ENCODE measurements at places on chromosomes 12 and 14.

GRCh38 chr14:79011091-79011919, 841.1 kb downstream of the NRXN3 start:
- DNase-seq, result no peak

GRCh38 chr14:76497550-76498462, 121.9 kb downstream of the ESRRB start:
- DNase-seq, result no peak

- DNase-seq, result no peak
Observed at GRCh38 chr12:66403746-66404145, 101.5 kb downstream of the HELB start.

DNA sequence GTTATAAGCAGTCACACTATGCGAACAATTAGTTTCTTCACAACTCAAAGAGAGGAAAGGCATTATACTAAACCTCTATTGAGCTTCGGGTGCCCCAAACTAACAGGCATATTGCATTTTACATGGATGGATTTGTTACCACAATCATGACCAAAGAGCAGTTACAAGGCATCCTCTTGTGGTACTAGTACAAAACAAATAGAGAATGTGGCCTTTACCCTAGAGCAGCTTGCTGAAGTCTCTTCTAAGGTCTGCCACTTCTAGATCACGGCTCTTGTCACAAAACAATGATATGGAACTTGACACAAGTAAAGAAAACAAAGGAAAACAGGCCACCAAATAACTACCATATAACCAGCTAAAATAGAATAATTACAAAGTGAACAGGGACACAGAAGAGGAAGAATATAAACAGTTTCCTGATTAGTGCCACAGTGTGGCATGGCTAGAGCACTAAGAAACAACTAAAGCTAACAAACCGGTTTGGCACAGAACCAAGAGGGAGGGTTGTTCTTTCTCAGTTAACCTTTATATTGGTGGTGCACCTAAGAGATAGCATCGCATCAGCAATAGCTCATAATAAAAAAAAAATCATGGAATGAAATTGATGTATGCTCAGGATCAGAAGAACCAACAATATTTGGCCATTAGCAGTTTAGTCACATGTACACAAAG, 209.7 kb upstream of the ATP2B1 start:
- no peak for DNase-seq

- no peak for DNase-seq
Observed at GRCh38 chr14:104561632-104562495, 17.7 kb upstream of the C14orf180 start.

- no peak for DNase-seq
Observed at GRCh38 chr12:3133405-3133783, 56.2 kb downstream of the TSPAN9 start.

GRCh38 chr12:73372856-73373255, 1100.7 kb downstream of the TRHDE start:
- DNase-seq, result no peak

DNA sequence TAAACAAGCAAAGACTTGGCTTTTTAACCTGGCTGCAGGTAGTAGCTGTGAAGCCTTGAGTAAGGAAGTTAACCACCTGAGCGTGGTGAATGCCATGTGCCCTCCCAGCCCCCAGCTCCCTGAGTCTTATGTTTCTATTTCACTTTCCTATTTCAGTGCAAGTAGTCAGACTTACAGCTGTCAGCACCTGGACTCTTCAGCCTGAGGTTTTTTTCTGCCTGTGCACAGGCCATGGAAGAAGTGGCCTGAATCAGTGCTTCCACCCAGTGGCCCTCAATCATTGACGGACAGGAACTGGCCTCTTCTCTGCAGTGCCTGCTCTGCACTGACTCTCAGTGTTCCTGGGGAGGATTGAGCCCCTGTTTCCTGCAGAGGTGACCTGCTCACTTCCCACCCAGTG, 796.4 kb downstream of the MED13L start:
- no peak for DNase-seq

- no peak for DNase-seq
Observed at GRCh38 chr14:60002819-60003492, 83.0 kb downstream of the LRRC9 start.

DNA sequence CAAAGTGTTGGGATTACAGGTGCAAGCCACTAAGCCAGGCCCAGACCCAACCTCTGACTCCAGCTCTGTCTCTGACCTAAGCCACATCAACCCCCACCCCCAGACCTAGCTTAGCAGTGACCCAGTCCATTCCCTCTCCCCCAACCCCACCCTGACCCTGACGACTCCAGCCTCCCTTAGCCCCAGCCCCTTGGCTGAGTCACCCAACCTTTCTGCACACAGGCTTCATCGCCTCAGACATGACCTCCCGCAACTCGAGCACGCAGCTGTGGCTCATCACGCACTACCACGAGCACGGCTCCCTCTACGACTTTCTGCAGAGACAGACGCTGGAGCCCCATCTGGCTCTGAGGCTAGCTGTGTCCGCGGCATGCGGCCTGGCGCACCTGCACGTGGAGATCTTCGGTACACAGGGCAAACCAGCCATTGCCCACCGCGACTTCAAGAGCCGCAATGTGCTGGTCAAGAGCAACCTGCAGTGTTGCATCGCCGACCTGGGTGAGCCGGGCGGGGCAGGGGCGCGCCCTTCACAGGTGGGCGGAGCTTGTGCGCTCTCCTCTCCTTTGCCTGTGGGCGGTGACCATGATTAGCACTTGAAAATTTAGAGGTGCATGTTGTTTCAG, 7.8 kb downstream of the ACVRL1 start:
- DNase-seq, result no peak

DNA sequence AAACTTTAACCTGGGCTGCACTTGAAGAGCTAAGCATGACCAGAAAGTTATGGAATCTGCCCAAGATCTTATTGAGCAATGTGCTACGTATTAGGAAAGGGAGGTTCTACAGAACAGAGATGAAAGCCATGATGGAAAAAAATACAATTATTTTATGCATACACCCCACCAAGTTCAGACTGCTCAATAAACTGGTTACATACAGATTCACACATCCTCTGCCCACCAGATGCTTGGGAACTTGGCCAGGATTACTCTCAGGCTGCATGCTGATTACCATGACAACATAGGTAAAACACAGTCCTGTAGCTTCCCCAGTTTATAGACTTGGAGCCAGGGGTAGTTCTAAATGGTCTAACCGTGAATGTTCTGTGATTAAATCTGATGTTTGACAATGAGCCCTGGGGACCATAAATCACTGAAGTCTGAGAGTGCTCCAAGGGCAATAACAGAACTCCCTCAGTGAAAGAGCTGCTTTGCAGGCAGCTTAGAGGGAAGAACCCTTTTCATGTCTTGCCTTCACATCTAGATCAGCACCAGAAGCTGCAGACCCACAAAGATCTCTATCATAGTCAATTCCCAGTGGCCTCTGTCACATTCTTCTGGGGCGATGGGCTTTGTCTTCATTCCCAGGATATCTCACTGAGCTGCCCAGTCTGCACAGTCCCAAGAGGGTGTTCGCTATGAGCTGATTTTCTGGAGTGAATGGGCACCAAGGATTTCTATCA, 232.2 kb downstream of the EMP1 start:
- no peak for DNase-seq

DNA sequence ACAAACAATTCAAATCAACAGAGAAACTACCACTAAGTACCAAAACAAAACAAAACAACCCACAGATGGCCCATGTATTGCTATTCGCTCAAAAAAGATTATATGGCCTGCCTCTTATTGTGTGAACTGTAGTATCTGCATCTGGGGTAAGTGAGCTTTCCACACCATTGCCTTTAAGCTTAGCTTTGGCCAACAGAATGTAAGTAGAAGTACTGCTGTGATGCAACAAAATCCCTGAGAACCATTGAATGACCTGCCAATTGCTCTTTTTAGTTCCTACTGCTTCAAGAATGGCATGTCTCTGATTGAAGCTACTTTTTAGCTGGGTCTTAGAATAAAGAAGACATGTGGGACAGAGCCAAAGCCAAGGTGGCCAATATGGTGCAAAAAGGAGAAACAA, 32.5 kb downstream of the PPFIA2 start:
- no peak for DNase-seq

- no peak for DNase-seq
Observed at GRCh38 chr14:39459795-39460478, 27.7 kb upstream of the FBXO33 start.

- no peak for DNase-seq
Observed at GRCh38 chr14:37143475-37143874, 28.9 kb downstream of the SLC25A21 start.

GRCh38 chr12:15152456-15152855, 68.8 kb downstream of the RERG start:
- peak; percentile 4 for DNase-seq

DNA sequence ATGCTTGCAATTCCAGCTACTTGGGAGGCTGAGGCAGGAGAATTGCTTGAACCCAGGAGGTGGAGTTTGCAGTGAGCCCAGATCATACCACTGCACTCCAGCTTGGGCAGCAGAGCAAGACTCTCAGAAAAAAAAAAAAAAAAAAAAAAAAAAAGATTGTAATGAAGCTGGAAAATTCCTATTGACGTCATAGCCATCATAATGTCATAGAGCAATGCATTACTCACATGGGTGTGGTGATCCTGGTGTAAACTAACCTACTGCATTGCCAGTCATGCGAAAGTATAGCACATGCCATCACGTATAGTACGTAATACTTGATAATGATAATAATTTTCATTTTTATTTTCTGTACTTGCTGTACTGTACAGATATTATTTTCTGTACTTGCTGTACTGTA, 42.7 kb upstream of the NID2 start:
- no peak for DNase-seq

GRCh38 chr14:53963320-53964227, 6.9 kb upstream of the BMP4 start:
- peak; percentile 27 for DNase-seq

DNA sequence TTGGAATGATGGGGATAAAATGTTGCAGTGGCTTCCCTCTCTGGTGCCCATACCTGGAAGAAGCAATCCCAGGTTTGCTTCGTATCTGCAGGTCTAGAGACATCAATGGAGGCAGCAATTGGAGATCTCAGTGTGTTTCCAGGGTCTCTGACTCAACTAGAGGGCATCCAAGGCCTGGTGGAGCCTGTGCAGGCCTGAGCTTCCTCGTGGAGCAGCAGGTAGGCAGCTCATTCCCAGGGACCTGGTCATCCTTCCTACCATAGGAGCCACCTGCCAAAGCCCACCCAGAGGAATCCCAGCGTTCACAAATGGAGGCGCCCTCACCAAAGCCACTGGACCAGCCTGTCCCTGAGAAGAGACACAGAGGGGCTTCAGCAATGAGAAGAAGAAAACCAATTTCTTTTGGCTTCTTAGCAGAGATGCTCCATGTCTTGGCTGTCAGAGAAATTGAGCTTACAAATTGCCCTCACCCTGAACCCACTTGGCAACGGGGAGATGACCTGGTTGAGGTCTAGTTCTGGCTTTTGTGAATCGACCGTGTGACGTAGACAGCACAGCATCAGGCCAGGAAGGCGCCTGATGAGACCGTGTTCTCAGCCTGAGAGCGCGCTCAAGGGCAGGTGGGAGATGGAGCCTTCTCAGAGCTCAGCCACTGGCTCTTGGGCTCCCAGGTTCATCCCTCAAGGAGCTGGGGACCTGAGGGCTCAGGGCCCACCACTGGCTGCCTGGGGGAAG, 283.6 kb downstream of the DPF3 start:
- no peak for DNase-seq

- DNase-seq, result no peak
Observed at GRCh38 chr14:75261820-75262219, 16.8 kb upstream of the FOS start.

- no peak for DNase-seq
Observed at GRCh38 chr12:6090803-6091202, 33.7 kb downstream of the VWF start.

DNA sequence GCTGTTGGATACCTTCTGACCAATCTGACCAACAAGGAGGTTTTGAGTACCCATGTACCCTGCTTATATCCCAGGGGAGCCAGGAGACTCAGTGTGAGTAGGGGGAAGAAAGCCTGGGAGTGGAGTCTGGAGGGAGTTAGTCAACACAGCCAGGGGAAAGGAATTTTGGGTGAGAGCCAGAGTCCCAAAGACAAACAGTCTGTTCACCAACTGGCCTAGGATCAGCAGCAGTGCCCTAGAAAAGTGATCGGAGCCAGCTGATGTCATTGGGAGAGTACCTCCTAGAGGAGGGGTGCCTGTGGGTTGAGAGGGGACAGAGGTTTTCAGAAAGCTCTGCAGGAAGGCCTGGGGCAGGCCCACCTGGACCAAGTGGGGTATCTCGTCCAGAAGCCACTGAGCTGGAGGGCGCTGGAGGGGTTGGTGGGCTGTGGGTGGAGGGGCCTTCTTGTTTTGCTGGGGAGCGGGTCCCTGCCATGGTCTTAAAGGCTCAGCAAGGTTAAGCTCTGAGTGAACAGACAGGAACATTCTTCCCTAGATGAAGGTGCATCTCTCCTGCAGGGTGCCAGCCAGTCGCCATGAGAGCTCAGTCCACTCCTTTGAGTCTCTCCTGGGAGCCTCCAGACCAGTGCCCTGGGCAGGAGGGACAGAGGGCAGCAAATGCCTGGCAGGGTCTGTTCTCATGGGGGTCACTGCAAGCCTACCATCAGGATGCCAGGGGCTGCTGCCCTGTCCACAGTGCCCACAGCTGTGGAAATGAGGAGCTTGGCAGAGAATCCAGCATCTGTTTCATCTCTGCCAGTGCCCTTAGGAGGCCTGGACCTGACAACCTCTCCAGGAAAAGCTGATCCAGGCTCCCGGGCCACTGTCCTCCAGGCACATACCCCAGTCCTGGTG, 63.6 kb downstream of the CHGA start:
- peak; percentile 85 for DNase-seq

- DNase-seq, result no peak
Observed at GRCh38 chr12:50689437-50689836, 74.5 kb upstream of the ATF1 start.

GRCh38 chr14:55710506-55711041, 130.6 kb downstream of the KTN1 start:
- no peak for DNase-seq

GRCh38 chr12:47578836-47579235, 127.0 kb downstream of the RPAP3 start:
- DNase-seq, result no peak

GRCh38 chr12:125015680-125016310, 22.4 kb downstream of the BRI3BP start:
- no peak for DNase-seq

- no peak for DNase-seq
Observed at GRCh38 chr14:78007160-78007559, 163.0 kb upstream of the NRXN3 start.

All from AG08395 (cell line).